ENCODE measurements at places on chromosomes 2 and 18.

- DNase-seq = no peak
Measured at GRCh38 chr2:29562896-29563295, 358.5 kb downstream of the ALK start.

GRCh38 chr18:79510731-79511241 lies 115.1 kb downstream of the NFATC1 start:
- DNase-seq = no peak

- DNase-seq = no peak
Measured at GRCh38 chr2:20882466-20883170, 59.7 kb upstream of the LDAH start.

- no peak for DNase-seq
Measured at GRCh38 chr2:159867567-159868361, 69.8 kb upstream of the CD302 start.

DNA sequence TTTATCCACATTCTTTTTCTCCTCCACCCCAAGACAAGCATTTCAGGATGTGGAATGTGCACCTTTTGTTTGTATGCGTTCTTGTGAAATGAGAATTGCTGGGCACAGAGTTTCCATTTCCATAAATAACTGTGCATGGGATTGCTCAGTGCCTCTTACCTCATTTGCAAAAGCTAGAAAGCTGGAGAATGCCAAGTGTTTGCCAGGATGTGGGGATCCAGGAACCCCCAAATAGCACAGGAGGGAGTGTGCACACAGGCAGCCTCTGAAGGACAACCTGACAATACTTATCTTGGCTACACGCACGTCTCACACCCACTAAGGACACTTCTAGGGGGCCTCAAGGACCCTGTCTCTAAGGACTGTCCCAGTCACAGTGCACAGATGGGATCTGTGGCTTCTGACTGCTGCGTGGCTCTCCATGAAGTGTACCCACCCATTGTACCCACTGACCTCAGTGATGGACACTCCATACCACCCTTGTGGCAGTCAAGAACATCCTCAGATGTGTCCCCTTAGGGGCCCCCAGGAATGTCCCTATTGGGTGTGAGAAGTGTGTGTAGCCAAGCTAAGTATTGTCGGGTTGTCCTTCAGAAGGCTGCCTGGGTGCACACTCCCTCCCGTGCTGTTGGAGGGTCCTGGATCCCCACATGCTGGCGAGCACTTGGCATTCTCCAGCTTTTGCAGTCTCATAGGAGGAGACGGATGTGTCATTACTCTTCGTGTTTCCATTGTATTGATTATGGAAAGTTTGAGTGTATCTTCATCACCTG lies 38.4 kb downstream of the CAPN13 start:
- DNase-seq = no peak

DNA sequence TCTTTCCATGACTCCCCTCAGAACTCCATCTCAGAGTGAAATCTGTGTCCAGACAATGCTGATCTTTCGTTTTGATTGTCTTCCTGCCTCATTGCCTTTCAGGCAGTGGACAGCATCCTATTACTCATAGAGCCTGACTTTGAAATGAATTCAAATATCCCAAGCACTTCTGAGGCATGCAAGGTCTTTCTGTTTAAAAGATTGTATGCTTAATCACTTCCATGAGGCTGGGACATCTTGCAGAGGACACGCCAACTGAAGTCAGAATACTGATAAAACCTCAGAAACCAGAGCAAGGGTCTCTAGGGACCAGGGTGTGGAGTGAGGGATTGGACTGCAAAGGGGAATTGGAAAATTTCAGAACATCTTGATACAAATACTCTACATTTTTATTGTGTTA lies 836.5 kb upstream of the ID2 start:
- DNase-seq = no peak

- DNase-seq = no peak
Measured at GRCh38 chr2:102061962-102062795, 70.4 kb downstream of the IL1R2 start.

GRCh38 chr18:49813319-49814146 lies at the start of gene ACAA2:
Gene ACAA2 (minus strand): TSS chr18:49813533. CDS start chr18:49813484, 49 bp downstream.
- peak; percentile 80 for DNase-seq

DNA sequence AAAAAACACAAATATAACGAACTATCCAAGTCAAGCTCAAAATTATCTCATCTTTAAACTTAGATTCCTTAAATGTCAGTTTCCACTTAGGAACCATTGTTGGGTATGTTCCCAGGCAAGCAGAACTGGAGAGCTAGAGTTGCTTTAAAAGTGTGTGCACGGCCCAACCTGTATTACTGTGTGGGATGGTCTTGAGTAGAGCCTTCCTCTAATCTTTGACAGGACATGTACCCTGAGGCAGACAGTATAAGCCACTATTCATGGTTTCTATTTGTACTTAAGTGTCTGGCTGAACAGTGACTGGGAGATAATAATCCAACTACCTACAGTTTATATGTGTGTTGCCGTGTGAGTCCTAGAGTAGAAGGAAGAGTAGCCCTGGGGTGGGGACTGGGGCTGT lies 239.7 kb downstream of the GPD2 start:
- no peak for DNase-seq

- DNase-seq = no peak
Measured at GRCh38 chr2:168740360-168740759, 62.1 kb upstream of the NOSTRIN start.

Data from CD4-positive, alpha-beta T cell treated with Interleukin-4 for 4 hours (primary cell).